ENCODE measurements at places on chromosomes 3 and 15. TPM values are rescaled to one million over a fixed set of nuclear protein-coding genes. Genes with fewer than 3 reads are reported as not detected.

ITIH4 gene
- total RNA-seq = 16.5 TPM

DNA sequence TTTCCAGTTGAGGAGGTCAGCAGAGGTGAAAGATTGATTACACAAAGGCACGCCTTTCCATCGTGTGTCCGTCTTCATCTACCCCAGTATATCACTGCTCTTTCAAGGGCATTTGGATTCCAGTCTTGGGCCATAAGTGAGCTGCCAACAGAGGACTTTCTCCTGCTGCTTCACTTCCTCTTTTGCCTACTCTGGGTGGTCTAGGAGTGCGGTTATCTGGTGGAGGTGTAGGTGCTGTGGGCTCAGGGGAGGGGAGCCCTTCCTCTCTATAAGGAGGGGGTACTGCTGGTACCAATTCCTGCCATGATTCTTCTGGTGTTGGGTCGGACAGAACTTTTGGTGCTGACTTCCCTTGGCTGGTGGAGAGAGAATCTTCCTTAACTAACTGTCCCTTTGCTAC is 83.1 kb upstream of the VEPH1 start:
- DNase-seq = no peak

DNA sequence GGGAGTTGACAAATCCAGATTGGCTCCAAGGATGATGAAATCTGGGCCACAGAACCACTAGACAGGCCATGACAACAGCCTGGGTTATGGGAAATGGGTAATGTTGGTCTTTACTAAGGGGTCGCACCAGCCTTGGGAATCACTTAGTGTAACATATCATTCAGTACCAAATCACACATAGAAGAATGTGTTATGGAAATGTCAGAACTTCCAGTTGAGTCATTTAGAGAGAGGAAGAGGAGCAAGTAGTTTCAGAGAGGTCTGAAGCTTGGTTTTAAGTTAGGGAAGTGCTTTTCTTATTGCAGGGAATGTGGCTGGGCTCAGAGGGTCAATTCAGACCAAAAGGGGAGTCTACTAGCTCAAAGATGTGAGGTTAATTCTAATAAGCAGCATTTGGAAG is 241.6 kb upstream of the ZPLD1 start:
- DNase-seq = no peak

RHCG gene
- not detected for total RNA-seq

DNA sequence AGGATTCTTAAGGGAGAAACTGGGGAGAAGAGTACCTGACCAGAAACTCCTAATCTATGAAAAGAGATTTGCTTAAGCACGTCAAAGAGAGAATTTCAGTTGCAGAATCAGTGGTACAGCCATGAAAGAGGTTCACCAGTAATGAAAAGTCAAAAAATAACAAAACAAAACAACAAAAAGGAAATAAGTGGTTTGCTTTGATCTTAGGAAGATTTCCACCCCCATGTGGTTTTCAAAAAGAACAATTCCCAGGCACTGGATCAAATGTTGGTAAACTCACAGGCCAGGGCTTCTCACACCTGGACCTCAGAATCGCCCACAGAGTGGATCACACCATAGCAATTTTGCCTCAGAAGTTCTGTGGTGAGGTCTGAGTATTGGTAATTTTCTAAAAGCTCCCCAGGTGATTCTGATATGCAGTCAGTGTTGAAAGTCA is 67.5 kb downstream of the TMEM39A start:
- DNase-seq = no peak

DNA sequence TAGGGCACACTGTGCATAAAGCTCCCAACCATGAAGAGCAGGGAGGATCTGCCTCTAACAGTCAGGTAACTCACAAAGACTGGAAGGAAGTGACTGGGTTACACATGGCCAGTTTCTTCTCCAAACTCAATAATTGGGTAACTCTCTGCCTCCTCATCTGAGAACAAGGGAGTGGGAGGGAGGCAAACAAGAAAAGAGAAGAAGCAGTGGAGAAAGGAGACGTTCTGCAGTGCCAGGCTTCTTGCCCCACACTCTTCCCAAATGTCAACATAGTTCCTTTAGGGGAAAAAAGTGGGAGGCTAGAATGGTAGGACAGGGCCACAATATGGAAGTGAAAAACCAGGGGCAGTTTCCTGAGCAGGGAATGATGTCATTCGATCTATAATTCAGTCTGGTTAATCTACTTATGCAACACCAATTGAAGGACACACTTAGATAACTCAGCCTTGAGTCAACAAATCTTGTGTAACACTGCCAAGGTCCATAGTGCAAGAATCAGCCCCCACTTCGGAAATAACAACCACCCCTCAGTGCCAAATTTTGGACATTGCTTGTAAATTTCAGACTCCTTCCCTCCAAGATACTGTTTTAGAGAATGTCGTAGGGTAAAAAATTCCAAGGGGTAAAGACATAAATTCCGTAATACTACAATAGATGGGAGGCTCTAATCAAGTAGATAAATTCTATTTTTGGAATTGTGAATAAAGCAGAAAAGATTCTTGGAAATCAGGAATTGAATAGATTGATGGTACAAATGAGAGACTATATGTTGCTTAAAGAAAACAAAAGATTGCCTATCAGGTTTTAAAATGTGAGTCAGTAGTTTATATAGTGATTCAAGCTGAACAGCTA is 143.0 kb downstream of the LPP start:
- DNase-seq = no peak

Measured in activated naive CD4-positive, alpha-beta T cell treated with anti-CD3 and anti-CD28 coated beads, Interleukin-2, amount 50 U/mL, for 72 hours (primary cell).